ENCODE measurements at places on chromosomes 3 and 15.
A peak's percentile ranks its signal among the peaks of the same experiment; 100 is the strongest.

DNA sequence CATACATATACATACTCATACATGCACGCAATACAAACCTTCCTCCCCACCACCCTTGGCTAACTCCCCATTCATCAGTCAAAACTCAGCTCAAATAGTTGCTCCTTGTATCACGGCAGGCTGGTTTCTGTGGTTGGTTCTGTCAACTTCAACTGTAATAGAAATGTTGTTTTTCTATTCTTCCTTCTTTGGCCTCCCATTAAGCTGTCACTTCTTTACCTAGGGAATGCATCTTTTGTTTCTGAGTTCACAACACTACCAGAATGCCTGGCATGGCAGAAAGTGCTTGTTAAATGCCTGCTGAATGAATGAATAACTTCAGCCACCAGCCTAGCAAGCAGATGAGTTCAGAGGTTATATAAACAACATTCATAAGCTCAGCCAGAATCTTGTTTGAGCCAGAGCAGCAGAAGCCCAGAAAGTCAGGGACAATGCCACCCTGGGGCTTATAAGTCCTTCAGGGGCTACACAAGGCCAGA lies 63.1 kb downstream of the B3GALNT1 start:
- DNase-seq, result no peak

- DNase-seq, result no peak
Measured at GRCh38 chr15:77181305-77182074, 110.6 kb upstream of the TSPAN3 start.

DNA sequence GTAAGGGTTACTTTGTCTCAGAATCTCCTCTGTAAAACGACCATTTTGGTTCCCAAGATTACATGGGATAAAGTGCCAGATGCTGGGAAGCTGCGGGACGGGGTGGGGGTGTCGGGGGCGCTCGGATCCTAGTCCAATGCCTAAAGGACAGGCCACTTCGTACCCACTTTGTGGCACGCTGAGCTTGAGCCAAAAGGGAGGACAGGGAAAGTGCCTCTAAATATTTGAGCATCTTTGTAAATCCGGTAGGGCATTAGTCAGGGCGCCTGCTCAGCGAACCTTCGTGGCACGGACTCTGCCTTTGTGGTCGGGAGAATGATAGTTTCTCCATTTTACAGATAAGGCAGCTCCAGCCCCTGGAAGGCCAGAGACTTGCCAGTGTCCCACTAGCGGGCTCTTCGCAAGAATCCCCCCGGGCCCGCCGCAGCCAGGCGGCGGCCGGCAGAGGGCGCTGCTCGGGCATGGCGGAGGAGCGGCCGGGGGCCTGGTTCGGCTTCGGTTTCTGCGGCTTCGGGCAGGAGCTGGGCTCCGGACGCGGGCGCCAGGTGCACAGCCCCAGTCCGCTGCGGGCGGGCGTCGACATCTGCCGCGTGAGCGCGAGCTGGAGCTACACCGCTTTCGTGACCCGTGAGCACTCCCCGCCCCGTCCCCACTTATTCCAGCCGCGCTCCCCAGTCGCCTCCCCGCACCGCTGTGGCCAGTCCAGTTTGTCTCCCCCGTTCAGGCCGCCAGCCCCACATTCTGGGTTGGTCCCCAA lies 1.8 kb downstream of the RCCD1 start:
- DNase-seq, result peak; percentile 93

- DNase-seq, result peak; percentile 80
Measured at GRCh38 chr3:14410503-14411165, 8.2 kb downstream of the SLC6A6 start.

DNA sequence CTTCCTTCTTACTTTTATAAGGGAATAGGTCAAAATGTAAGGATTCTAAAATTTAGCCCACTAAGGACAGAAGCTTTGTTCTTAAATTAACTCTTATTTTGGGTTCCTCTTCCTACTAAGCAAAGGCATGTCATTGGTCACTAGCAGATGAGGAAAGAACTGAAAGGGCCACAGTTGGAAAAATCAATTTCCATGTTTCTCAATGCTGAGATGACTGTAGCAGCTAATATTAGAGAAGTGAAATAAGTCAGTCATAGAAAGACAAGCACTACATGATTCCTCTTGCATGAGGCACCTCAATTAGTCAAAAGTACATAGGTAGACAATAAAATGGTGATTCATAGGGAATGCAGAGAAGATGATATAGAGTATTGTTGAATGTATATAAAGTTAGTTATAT lies 353.7 kb downstream of the RSL24D1 start:
- DNase-seq, result no peak

DNA sequence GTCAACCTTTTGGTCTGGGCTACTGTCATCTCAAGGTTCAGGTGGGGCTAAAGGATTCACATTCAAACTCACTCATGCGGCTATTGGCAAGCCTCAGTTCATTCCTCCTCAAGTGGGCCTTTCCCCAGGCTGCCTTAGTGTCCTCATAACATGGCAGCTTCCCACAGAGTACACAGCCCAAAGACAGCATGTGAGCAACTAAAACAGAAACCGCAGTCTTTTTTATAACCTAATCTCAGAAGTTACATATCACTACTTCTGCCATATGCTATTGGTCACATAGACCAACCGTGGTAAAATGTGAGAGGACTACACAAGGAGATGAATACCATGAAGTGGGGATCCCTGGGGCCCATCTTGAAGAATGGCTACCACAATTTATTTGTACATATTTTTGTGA lies 4.5 kb upstream of the CEP70 start:
- no peak for DNase-seq

DNA sequence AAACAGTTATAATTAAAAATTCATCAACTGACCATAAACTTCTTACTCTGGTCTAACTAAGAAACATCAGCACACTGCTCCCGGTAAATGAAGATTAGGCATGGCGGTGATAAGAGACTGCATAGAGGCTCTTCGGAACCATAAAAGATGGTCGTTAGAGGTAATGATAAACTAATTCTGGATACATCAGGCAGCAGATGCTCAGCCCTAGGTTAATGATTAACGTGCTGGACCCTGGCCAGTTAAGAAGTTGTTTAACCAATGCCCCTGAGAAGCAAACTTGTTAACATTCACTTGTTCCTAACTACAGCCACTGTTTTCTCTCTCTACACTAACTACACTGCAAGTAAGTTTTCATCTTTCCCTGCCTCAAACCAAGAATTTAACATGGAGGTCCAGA lies 111.5 kb downstream of the PDZRN3 start:
- no peak for DNase-seq

DNA sequence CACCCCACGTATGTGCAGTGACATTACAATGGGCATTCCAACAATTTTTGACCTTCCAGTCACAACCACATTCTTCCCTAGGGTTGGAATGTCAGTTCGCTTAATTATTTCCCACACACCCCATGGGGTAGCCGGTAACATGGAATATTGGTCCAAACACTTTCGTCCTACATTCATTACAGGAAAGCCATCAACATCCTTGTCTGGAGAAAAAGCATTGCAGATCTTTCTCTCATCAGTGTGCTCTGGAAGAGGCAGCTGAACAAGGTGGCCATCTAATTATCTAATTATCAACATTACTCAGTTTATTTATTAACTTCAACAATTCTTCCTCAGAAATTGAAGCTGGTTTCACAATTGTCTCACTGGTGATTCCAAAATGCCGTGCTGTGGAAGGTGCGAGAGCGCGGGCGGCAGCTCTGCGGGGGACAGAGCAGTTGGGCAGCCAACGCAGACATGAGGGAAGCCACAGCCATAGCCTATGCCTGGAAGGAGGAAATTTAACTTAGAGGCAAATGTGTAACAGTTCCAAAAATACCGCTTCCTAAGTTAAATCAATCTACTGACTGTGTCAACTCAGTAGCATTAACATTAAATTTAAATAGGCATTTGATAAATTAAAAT lies 1158.9 kb upstream of the EPHA6 start:
- DNase-seq, result no peak

DNA sequence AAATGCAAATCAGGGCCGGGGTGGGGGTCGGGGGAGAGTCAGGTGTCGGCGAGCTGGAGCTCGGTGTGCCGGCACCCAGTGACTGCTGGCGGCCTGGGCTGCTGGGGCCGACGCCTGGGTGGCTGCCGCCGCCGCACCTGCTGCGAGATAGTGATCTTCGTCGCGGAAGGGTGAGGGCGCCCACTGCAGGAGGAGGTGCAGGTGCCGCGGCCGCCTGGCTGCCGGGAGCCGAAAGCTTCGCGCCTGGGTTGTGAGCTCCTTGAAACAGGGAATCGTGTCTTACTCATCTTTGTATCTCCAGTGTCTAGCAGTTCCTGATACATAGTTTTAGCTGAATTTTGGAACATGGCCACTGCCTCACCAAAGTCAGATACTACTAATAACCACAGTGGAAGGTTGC lies 64.0 kb upstream of the CPOX start:
- DNase-seq, result no peak

DNA sequence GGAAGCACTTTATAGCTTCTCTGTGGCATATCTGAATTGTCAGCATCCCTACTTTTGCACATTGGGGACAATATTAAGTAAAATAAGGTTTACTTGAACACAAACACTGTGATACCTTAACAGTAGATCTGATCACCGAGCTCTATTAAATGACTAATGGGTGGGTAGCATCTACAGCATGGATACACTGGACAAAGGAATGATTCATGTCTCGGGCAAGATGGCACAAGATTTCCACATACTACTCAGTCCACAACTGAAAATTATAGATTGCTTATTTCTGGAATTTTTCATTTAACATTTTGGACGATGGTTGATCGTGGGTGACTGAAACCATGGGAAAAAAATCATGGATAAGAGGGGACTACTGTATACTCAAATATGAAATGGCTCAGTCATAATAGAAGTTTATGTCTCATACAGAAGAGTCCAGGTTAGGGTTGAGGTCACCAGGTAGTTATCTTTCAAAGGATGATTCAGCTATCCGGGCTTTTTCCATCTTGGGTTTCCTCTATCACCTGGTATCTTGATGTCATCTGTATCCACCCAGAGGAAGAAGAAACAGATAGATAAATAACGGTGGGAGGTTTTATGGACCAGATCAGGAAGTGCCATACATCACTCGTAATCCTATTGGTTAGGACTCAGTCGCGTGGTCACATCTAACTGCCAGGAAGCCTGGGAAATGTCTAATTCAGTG lies 320.0 kb upstream of the RARB start:
- no peak for DNase-seq

DNA sequence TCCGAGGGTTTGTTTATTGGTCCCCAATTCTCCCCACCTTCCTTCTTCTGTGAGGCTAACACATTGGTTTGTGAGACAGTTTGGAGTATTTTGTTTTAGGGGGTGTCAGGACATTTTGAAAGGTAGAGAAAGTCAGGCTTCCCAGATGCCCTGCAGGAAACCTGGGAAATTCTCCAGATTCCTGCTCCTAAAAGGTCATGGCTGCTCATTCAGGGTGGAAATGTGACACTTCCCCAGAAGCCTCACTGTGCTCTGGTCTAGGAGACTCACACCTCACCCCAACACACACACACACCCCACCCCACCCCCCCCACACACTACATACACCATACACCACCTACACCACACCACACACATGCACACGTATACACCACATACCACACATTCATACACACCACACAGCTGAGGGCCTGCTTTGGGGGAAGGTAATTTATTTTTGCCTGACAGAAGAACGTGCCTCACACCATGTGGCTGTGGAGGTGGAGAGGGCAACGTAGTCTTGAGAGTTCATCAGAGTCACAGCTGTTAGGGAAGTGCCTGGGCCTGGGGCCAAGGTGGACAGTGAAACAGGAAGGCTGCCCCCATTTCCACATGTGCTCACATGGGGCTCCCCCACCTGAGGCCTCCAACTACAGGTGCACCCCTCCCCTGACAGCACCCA lies 40.4 kb upstream of the LIMD1 start:
- DNase-seq, result no peak

GRCh38 chr15:100947760-100948429 lies 28.7 kb downstream of the LRRK1 start:
- no peak for DNase-seq

DNA sequence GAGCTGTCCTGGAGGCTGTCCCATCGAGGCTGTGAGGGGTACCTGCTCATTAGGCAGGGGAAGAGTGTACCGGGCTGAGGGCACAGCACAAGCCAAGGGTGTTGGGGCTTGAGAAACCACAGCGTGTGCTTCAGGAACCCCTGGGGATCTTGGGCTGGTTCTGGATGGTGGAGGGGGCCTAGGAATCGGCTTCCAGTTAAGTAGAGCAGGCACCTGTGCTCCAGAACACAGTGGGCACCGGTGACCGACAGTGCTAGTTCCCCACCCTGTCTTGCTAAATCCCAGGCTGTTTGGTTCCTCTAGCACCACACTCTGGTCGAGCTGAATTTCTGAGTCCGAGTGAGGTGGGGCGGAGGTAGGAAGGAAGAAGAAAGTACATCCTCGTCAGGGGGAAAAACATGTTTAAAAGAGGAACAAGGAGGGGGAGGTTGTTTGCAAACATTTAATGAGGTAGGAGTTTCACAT lies 29.1 kb downstream of the SLC6A6 start:
- no peak for DNase-seq

DNA sequence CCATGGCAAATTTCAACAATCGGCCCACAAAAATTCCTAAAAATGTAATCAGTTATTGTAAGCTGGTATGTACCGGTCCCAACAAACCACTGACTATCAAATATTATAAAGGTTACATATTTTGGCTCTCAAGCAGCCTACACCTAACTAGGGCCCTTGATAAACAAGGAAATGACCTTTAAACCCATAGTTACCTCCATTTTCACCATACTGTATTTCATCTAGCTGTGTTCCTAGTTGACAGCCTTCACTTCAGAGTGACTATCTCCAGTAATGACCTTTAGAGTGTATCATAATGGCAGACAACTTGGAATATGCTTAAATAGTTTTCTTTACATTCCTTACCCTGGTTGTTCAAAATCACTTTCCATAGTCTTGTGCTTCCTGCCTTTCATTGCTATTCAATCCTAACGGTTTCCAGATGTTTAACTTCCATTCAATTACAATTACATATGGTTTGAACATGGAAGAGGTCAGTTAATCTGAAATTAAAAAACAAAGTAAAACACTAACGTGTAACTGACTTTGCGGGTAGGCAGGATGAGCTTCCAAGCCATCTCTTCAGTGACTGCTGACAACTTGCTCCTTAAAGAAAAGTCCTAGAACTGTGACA lies 111.9 kb upstream of the TSC22D2 start:
- no peak for DNase-seq

DNA sequence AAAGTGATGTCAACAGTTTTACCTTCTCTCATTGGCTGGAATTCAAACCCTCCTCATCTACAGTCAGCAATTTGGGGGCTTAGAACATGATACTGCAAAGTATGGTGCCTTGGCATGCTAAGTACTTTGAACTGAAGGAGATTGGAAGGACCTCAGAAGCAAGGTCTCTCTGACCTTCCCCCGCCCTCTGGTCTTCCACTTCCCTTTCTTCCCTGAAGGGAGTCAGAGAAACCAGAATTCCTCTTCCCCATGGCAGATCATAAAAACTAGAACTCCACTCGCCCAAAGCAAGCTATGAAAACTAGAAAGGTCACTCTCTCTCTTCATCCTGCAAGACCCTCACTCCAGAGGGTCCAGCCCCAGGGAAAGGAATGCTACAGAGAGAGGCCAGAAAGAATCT lies 64.2 kb downstream of the CD200R1L start:
- no peak for DNase-seq

- no peak for DNase-seq
Measured at GRCh38 chr3:25113891-25114290, 314.2 kb upstream of the RARB start.
